Esophagus muscularis mucosa (tissue), 4 donors: ENCODE measurements at places on chromosomes 2 and 18. TPM values are rescaled to one million over a fixed set of nuclear protein-coding genes. Genes with fewer than 3 reads are reported as not detected.

GRCh38 chr2:214401580-214401979 is 9.3 kb upstream of the VWC2L start:
- H3K27ac ChIP-seq, result no peak overlapping the region
- H3K4me1 ChIP-seq, result no peaks in the 10 kb centered on the region
- no peaks in the 10 kb centered on the region for H3K27me3 ChIP-seq
- no peaks in the 10 kb centered on the region for H3K36me3 ChIP-seq

DNA sequence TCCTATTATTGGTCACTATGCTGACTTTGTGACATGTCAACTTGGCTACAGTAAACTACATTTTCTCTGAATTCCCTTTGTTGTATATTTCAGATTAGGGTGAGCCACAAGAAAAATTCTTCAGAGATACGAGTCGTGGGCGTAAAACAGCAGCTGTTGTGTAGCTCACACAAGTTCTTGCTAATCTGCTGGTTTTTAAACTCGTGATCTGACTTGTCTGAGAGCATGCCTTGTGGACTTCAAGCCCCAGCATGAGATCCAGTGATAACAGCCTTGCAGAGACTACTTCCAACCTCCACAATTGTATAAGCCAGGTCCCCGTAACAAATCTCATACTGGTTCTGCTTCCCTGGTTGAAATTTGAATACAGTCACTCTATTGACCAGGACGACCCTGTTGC is 259.8 kb upstream of the LYPD1 start:
- H3K36me3 ChIP-seq, result no peaks in the 10 kb centered on the region
- peaks cover 13% of the 10 kb centered on the region for H3K27me3 ChIP-seq
- no peak overlapping the region for H3K4me3 ChIP-seq

The KIF1A gene
- total RNA-seq, result 4.1 TPM

The FZD7 gene
- total RNA-seq, result 51.5 TPM

DNA sequence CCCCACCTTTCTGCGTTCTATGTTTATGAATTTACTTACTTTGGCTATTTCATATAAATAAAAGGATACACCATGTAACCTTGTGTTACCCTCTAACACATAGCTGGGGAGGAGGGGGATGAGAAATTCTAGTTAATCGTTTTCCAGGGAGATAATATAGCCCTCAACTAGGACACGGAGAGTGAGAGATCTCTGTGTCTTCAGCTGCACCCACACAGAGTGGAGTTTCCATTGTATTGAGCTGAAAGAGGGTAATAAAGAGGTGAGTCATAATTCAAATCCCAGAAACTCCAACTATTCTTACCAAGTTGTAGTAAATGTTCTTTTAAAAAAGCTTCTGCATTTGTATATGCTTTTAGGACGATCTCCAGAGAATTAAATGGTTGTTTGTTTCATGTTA is 110.1 kb upstream of the SULT1C3 start:
- H3K4me3 ChIP-seq, result no peak overlapping the region
- DNase-seq, result no peak
- no peaks in the 10 kb centered on the region for H3K27me3 ChIP-seq
- H3K36me3 ChIP-seq, result no peaks in the 10 kb centered on the region
- no peak overlapping the region for H3K27ac ChIP-seq

DNA sequence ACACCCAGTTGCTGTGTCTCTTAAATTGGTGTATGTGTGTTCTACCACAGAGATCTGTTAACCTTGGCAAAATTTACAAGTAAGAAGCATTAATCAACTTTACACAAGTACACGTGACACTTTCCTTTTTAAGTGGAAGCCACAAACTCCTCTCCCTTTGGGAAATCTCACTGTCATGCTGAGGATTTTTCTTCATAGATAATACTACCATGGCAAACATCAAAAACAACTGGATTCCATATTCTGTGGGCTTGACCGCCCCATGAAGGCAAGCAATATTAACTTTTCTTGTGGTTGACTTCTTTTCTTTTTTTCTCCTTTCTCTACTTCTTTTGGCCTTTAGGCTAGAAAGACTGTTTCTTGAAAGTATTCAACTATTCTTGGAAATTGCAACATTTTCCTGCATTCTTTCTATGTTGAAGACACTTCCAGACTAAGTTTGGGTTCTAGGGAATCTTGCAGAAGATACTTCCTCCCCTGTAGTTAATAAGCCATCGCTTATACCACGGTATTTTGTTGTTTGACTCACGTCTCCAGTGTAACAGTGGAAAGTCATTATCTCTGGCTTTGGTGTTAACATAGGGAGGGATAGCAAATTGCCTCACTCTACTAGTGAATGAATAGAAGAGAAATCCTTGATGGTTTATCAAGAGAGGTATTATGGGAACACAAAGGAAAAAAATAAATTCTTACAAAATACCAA is 79.5 kb downstream of the SLC8A1 start:
- peak overlapping the region; percentile 77 for H3K27ac ChIP-seq
- peaks cover 46% of the 10 kb centered on the region for H3K4me1 ChIP-seq
- no peaks in the 10 kb centered on the region for H3K27me3 ChIP-seq

- H3K36me3 ChIP-seq, result no peaks in the 10 kb centered on the region
- no peak overlapping the region for H3K4me3 ChIP-seq
- H3K27me3 ChIP-seq, result no peaks in the 10 kb centered on the region
- peaks cover 36% of the 10 kb centered on the region for H3K4me1 ChIP-seq
- peak overlapping the region; percentile 25 for H3K27ac ChIP-seq
Observed at GRCh38 chr2:181848261-181848886, 43.2 kb upstream of the ITPRID2 start.

GRCh38 chr2:50491541-50492476 is 540.1 kb downstream of the NRXN1 start:
- no peak overlapping the region for H3K27ac ChIP-seq
- no peak for DNase-seq
- no peaks in the 10 kb centered on the region for H3K27me3 ChIP-seq

DNA sequence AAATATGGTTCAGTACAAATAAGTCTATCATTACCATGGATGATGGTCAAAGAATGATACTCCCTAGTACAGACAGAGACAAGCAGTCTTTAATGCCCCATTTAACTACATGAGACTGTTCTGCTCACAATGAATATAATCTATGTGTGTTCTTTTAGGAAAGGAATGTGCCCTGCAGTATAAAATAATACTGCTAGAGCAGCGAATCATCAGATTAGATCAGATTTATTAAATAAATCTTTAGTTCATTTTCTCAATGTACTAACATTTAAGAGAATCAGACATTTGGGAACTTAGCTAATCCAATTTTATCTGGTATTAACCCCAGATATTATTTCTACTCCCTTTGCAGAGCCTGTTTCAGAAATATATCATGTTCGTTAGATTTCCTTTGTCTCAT is 272.0 kb upstream of the GCFC2 start:
- no peak for DNase-seq
- H3K4me1 ChIP-seq, result no peaks in the 10 kb centered on the region
- no peak overlapping the region for H3K4me3 ChIP-seq
- H3K27ac ChIP-seq, result no peak overlapping the region

GRCh38 chr2:176169711-176170110 is 12.6 kb downstream of the HOXD3 start:
- H3K27ac ChIP-seq, result no peak overlapping the region
- H3K36me3 ChIP-seq, result no peaks in the 10 kb centered on the region
- no peak overlapping the region for H3K4me3 ChIP-seq
- H3K4me1 ChIP-seq, result peaks cover 22% of the 10 kb centered on the region
- peaks cover 69% of the 10 kb centered on the region for H3K27me3 ChIP-seq
- DNase-seq, result no peak

The AQP12B gene
- not detected for total RNA-seq

The PKDCC gene
- 219 TPM for total RNA-seq

DNA sequence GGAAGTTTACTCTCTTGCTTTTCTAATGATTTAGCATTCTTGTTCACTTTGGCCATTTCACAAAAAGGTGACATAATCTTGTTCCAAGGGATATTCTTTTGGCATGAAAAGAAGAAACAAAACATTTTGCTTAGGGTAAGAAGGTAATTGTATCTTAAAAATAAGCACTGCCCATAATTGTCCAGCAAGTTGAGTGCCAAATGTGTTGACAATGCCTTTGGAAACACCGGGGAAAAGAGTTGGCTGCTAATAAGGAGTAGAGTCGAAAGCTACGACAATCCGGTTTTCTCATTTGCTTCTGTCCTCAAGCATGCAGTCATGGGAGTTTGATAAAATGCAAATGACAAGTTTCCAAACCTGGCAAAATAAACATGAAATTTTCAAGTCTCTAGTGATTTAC is 27.3 kb downstream of the ITGAV start:
- H3K27me3 ChIP-seq, result no peaks in the 10 kb centered on the region
- H3K4me1 ChIP-seq, result peaks cover 11% of the 10 kb centered on the region
- H3K27ac ChIP-seq, result no peak overlapping the region

GRCh38 chr18:23440131-23440530 is 13.0 kb upstream of the RIOK3 start:
- H3K4me1 ChIP-seq, result peaks cover 25% of the 10 kb centered on the region
- no peaks in the 10 kb centered on the region for H3K27me3 ChIP-seq
- no peak for DNase-seq
- no peak overlapping the region for H3K27ac ChIP-seq
- H3K36me3 ChIP-seq, result no peaks in the 10 kb centered on the region

- no peaks in the 10 kb centered on the region for H3K36me3 ChIP-seq
- H3K4me1 ChIP-seq, result peaks cover 17% of the 10 kb centered on the region
- no peak for DNase-seq
- no peaks in the 10 kb centered on the region for H3K27me3 ChIP-seq
- H3K27ac ChIP-seq, result no peak overlapping the region
Observed at GRCh38 chr2:207269038-207269437, 103.3 kb upstream of the KLF7 start.

DNA sequence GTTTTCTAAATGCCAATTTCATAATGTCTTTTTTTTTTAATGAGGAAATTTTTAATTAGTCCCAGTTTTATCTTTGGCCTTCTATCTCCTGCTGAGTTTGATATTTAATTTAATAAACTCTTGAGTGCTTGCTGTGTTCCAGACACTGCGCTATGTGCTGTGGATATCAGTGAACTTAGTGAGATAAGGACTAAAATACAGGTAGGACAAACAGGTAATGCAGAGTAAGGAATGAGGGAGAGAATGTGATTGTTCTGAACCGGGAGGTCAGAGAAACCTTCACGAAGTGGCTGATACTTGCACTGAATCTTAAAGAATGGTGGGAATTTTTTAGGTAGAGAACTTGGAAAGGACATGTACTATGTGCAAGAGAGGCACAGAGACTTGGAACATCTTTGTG is 28.2 kb downstream of the TTC27 start:
- H3K36me3 ChIP-seq, result peaks cover 4% of the 10 kb centered on the region
- H3K27me3 ChIP-seq, result no peaks in the 10 kb centered on the region
- no peak overlapping the region for H3K27ac ChIP-seq
- no peak for DNase-seq
- peaks cover 11% of the 10 kb centered on the region for H3K4me1 ChIP-seq

The RFX8 gene
- 0.91 TPM for total RNA-seq

DNA sequence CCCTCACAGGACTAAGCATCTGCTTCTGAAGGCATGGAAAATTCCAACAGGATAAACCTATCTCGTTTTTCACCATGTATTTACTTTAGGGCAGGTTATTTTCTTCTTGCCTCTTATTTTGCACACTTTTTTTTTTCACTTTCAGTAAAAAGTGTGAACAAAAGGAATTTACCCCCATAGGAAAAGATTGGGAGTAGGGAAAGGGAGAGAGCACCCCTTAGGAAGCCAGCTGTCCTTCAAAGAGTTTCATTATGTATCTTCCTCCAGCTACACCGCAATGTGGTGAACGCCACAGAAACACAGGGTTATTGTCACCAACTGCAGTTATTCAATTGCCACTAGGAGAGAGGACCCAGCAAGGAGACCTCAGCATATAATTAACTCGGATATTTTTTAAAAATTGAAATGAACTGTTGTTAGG is 286.2 kb upstream of the VRK2 start:
- no peaks in the 10 kb centered on the region for H3K36me3 ChIP-seq
- H3K4me3 ChIP-seq, result peak overlapping the region; percentile 34
- peaks cover 13% of the 10 kb centered on the region for H3K4me1 ChIP-seq

DNA sequence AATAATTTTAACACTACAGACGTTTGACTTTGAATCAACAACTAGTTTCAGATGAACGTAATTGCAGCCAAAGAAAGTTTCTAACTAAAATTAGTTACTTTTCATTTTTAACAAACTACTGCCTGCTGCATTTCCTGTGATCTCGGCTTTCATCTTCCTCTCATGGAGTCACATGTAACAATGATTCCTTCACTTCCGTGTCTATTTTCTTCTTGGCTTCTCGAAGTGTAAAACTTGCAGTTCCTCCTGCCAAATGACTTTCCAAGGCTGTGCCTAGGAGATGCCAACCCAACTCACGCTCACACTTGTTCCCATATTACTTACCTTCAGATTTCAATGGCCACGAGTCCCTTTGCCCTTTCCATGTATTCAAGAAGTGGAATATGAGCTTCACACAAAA is 1406.3 kb upstream of the CELF4 start:
- no peaks in the 10 kb centered on the region for H3K27me3 ChIP-seq
- H3K4me3 ChIP-seq, result no peak overlapping the region
- DNase-seq, result no peak
- no peak overlapping the region for H3K27ac ChIP-seq
- no peaks in the 10 kb centered on the region for H3K36me3 ChIP-seq

- H3K27ac ChIP-seq, result peak overlapping the region; percentile 30
- no peak for DNase-seq
- H3K27me3 ChIP-seq, result no peaks in the 10 kb centered on the region
- peak overlapping the region; percentile 25 for H3K4me3 ChIP-seq
- H3K4me1 ChIP-seq, result peaks cover 9% of the 10 kb centered on the region
Observed at GRCh38 chr2:120177001-120177621, 46.1 kb downstream of the TMEM185B start.

DNA sequence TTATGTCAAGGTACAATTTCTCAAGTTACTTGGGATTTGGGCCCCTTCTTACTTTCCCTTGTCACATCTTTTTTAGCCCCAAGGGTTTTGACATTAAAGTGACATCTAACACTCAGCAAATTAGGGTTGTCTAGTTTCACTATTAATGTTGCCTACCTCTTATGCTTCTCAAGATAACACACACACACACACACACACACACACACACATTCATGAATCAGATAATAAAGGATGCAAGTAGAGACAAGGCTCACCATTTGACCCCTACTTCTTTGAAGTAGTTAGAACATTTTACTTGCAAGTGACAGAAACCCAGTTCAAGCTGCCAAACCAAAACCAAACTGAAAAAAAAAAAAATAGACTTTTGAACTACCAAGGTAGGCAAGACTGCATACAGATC is 138.8 kb downstream of the TRIB2 start:
- no peaks in the 10 kb centered on the region for H3K36me3 ChIP-seq
- no peak for DNase-seq
- H3K27me3 ChIP-seq, result no peaks in the 10 kb centered on the region
- no peak overlapping the region for H3K4me3 ChIP-seq
- H3K4me1 ChIP-seq, result peaks cover 7% of the 10 kb centered on the region

- peaks cover 17% of the 10 kb centered on the region for H3K36me3 ChIP-seq
- H3K27me3 ChIP-seq, result no peaks in the 10 kb centered on the region
- no peak overlapping the region for H3K4me3 ChIP-seq
- DNase-seq, result no peak
Observed at GRCh38 chr18:79481046-79481790, 85.5 kb downstream of the NFATC1 start.

The NAT8 gene
- not detected for total RNA-seq

- H3K36me3 ChIP-seq, result no peaks in the 10 kb centered on the region
- H3K27me3 ChIP-seq, result no peaks in the 10 kb centered on the region
- no peak overlapping the region for H3K4me3 ChIP-seq
- H3K4me1 ChIP-seq, result no peaks in the 10 kb centered on the region
- H3K27ac ChIP-seq, result no peak overlapping the region
- DNase-seq, result no peak
Observed at GRCh38 chr18:56042915-56043536, 455.0 kb upstream of the TCF4 start.
